Motor neuron (in vitro differentiated cells): ENCODE measurements at places on chromosomes 2 and 18.

DNA sequence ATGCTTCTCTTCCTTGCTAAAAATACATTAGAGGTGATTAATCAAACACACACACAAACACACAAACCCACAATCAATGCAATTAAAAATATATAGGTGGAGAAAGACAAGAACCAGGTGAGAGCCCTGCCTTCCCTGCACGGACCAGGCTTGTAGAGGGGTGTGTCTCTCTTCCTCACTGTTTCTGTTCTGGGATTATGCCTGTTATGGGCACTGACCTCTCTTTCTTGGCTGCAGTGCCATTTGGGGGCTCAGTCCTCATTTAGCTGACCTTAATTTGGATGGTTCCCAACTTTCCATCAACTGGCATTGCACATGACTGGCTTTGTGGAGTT lies 89.8 kb downstream of the SH3RF3 start:
- ATAC-seq, result no peak

GRCh38 chr2:64426183-64426952 lies 27.6 kb upstream of the LGALSL start:
- no peak for ATAC-seq

DNA sequence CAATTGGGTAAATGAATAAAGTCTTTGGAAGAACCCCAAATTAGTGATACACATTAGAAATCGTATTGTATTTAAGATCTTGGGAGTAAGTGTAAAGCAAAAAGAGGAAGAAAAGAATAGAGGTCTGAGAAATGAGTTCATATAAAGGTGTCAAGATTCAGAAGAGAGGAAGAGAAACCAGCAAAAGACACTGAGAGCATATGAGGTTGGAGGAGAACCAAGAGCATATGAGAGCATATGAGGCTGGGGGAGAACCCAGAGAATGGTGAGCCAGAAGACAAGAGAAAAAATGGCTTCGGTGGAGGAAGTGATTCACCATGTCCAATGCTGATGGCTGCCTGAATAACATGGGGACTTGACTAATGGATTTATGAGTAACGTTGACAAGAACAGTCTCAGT lies 620.1 kb upstream of the GCFC2 start:
- ATAC-seq, result no peak

GRCh38 chr18:45890606-45891005 lies 65.1 kb downstream of the SIGLEC15 start:
- no peak for ATAC-seq

GRCh38 chr2:234483568-234484251 lies 13.2 kb downstream of the ARL4C start:
- no peak for ATAC-seq

DNA sequence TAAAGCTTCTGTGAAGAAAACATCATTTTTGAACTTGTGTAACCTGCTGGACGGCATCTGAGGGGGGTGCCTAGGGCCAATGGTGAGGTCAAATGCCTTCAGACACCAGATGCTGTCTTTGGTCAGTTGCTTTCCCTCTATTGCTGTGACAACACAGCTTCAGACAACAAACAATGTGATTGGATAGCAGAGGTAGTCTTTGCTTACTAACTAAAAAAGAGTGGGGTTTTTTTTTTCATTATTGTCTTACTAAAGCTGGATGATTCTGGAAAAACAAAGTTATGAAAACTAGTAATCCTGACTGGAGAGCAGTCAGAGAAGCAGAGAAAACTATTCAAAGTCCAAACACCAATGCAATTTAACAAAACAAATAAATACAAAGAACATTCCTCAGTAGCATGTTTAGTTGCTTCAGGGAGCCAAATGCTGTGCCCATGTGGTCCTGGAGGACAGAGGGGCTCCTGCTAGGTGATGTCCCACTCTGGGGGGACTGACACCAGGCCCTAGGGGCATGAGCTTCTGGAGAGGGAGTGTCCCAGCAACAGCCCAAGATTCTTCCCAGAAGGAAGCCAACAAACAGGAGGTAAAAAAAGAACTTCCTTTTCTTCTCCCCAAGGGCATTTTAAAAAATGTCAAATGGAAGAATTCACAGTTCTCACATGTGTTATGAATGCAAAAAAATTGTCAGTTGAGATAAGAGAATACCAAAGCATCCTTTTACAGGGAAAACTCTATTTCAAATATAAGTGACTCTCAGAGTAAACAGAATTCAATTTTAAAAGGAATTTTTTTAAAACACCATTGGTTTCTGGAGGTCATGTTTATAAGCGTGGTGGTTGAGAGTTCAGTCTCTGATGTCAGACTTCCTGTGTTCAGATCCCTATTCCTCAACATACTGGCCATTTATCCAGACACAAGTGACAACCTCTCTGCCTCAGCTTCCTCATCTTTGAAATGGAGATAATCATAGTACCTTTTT lies 181.1 kb upstream of the PGAP1 start:
- no peak for ATAC-seq

DNA sequence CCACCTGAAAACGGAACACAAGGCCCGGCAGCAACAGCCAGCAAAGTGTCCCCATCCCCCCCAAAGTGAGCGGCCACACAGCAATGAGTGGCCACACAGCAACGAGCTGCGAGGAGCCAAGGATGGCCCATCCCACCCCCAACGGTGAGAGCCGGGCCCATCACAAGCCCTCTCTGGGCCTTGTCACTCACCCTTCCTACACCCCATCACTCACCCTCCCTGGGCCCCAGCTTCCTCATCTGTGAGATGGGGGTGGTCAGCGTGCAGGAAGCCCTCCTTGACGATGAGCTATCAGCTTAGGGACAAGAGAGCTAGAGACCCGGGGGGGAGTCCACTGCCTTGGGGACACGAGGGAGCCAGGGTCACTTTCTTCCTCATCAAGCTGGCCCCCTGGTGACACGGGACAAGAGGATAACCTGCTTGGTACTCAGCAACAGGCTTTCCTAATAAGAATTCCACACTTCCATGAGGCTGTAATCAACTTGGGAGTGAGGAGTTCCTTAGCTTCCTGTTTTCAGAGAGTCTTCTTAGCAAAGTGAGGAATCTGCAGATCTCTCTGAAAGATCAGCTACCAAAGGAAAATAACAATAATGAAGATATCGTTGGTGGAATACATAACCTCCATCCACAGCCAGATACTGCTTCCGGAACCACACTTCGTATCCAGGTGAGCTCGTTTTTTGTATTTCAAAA lies 92.8 kb downstream of the HDAC4 start:
- no peak for ATAC-seq

DNA sequence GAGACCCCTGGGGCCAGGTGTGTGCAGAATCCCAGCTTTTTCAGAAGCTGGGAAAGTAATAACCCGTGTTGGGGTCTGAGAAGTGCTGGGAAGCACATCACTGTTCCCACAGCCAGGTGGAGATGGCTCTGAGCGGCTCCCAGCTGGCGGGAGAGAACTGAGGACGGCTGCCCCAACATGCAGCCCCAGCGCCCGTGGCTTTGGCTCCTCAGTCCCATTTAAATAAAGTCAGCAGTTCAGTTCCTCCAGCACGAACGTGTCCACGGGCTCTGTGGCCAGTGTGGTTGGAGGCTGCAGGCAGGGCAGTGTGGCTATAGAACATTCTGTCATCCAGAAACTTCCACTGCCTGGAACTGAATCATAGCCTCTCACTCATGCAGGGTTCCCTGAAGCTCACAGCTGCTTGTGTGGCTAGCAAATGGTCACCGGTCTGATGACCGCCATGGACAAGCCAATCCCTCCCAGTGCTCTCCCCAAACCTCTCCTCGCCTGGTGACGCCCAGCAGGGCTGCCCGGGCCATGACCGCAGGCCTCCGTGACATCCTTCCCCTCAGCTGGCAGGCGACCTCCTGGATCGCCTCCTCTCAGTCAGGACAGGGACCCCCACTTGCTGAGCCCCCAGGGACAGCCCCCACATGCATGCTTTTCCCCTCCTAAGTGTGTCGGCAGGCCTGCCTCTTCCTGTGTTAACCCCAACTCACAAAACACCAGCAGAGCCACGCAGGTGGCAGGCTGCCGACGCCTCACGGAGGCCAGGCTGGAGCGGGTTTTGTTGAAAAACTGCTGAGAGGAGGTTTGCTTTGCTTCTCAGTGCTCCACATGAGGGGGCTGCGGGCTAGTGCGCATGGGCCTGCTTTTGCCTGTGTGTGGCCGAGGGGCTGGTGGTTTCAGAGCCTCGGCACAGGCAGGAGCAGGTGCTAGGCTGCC lies 1.3 kb downstream of the RTP5 start:
- no peak for ATAC-seq

DNA sequence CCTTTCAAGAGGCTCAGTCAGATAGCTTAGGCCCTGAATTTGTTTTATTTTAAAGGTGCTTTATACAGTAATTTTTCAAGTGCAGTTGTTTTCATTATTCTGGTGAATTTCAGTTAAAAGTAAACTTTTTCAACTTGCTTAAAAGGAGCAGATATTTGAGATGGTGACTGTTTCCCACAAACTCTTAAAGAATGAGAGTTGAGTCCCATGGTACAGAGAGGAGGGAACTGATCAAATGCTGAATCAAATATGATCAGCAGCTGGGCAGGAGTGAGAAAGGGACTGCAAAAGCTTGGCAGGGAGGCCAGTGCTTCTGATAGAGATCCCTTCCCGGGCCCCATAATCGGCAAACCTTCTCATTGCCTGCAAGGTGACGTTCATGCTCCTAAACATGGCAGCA lies 91.2 kb downstream of the KCNS3 start:
- no peak for ATAC-seq

GRCh38 chr2:131039908-131040660 lies 53.2 kb downstream of the FAM168B start:
- ATAC-seq, result no peak

DNA sequence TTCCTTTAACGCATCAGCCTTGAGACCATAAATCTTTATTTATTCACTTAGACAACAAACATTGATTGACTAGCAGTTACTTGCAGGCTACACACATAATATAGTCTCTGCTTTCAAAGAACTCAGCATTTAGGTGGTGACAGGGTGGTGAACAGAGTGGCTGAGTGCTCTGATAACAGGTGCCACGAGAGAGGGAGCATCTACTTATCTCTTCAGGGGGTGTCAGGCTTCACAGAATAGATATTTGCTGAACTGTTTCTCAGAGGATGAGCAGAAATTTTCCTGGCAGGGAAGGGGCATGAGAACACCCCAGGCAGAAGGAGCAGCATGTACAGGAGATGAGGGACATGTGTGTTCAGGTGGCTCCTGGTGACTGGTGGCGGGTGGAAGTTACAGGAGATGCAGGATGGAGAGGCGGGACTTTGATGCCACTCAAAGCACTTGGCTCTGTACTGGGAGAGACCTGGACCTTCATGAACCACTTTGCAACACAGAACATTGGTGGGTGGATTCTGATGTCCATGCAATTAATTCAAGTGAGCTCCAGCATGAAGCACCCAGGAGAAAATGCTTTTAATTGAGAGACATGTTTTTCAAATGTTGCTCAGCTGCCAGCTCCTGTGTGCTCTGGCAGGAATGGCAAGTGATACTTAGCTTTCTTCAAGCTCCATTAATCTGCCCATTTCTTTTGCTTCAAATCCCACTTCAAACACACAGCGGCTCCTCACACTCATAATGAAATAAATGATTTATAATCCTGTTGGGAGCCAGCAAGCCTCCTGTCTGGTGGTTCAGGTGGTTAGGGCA lies 248.9 kb downstream of the MYCN start:
- no peak for ATAC-seq

DNA sequence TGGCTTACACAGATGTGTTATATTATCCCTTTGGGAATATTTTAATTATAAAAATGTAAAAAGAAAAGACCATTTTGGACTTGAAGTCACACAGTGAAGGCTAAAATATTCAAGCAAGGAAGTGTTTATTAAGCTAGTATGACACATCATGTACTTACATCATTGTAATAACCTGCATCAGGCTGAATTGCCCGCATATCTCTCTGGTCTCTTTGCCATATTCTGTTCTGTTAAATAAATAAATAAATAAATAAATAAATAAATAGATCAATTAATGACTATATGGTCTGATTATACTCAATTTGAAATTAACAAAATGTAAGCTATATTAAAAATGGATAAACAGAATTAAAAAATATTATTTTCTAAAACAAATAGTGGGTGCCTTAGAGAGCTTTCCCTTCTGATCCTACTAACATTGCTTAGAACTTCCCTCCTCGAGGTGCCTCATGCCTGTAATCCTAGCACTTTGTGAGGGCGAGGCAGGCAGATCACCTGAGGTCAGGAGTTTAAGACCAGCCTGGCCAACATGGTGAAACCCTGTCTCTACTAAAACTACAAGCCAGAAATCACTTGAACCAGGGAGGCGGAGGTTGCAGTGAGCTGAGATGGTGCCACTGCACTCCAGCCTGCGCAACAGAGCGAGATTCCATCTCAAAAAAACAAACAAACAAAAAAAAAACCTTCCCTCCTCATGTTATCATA lies 42.0 kb downstream of the WDR33 start:
- no peak for ATAC-seq

DNA sequence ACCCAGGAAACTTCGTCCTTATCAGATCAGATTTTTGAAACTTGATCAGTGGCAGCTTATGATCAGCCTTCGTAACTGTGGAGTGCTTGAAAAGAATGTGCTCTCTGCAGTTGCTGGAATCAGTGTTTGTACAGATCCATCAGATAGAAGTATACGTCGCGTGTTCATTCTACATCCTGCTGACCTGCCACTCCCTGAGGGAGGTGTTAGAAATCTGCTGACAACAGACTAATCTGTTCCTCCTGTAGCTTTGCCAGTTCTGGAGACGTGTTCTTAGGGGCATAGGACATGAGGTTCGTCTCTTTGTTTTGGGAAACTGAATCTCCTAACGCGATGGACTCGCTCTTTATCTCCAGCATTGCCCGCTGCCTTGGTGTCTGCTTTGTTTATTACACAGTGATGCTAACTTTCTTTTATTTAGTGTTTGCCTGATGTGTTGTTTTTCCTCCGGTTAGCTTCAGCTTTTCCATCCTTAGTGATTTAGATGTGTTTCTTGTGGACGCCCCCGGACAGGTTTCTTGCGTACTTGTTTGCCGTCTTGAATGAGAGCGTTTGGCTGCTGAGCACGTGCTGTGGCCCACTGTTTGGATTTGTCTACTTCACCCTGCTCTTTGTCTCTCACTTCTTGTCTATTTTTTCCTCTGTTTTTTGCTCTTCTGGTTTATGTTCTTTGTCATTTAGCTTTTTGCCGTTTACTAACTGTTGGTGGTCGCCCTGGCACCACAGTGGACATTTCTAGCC lies 17.4 kb upstream of the GAL3ST2 start:
- no peak for ATAC-seq

DNA sequence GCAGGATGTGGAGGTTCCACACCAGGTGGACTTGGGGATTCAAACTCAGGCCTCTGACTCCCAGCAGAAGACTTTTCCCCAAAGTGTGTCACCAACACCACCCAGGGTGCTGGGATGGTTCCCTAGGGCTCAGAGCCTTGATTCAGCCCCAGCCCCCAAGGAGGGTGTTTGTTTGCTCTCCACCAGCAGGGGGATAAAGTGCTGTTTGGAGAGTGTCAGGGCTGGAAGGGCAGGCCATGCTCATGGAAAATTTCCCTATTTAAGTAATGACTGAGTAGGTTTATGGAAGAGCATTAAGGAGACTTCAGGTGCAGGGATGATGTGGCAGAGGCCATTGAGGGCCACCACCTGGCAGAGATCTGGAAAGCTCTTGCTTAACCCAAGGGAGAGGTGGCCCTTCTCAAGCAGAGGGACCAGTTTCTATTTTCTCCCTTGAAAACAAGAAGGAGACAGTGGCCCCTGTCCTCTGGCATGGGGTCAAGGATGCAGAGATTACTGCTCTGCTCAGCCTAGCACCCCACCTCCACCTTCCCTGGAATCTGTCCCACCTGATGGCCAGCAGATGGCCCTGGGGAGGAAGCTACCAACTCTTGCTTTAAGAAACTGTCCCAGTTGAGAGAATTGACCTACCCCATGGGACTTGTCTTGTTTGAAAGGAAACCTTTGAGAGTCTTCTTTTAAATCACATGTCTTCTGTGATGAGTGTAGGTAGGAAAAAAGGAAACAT lies 122.1 kb downstream of the ACOXL start:
- ATAC-seq, result no peak
